ENCODE measurements at places on chromosomes 16 and 17. TPM values are rescaled to one million over a fixed set of nuclear protein-coding genes. Genes with fewer than 3 reads are reported as not detected.

DNA sequence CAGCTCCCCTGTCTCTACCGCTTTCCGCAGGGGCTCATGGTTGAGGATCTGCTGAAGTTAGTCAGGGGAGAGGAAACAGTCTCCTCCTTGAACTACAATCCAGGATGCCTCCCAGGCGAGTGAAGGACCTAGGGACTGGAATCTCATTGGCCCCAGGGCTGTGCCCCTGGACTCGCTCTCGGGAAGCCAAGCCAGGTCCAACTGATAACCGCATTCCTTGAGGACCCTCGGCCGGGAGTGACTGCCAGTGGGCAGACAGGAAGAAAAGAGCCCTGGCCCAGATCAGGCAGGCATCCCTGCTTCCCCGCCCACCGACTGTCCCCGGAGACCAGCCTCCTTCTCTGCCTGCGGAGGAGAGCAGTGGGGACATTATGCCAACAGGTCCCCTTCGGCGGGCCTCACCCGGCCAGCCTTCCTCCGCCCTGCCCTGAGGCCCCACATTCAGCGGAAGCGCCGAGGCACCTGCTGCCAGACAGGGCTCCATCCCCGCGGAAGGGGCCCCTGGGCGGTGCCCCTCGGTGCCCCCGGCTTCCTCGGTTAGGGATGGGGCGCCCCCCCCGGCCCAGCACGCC lies 776 bp downstream of the LRRC75A start:
- no peak for ATAC-seq

- ATAC-seq = peak; percentile 86
These were observed at the start of gene DOC2B for GRCh38 chr17:181245-182049. Gene DOC2B, minus strand, starts transcription at chr17:181650. Its CDS starts 171 bp downstream, at chr17:181479.

Gene BEAN1
- 1.0 TPM for total RNA-seq

Gene KRTAP4-1
- total RNA-seq = not detected
